ENCODE measurements at places on chromosomes 1 and 21.

GRCh38 chr21:46091631-46092025, 6.3 kb upstream of the COL6A2 start:
- DNase-seq = no peak

GRCh38 chr1:54371038-54371941, 34.9 kb downstream of the SSBP3 start:
- DNase-seq = no peak

GRCh38 chr1:217021956-217022355, 298.7 kb upstream of the ESRRG start:
- DNase-seq = no peak

GRCh38 chr1:18536915-18537314, 56.2 kb downstream of the KLHDC7A start:
- DNase-seq = no peak

- no peak for DNase-seq
These were observed 4.5 kb upstream of the CD101 start for GRCh38 chr1:116997066-116997465.

DNA sequence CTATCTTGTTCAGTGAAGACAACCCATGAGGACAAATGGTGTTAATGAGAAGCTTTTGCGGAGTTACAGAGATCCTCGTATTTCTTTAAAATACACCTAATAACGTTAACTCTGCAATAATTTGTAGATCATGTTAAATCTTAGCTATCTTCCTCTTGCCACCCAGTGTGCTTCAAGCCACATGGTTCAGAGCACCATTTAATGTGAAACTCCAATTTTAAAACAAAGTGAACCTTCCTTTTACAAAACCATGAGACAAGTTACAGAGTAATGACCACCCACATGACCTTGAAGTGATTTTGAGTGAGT, 1.7 kb upstream of the KCNE2 start:
- no peak for DNase-seq

- no peak for DNase-seq
These were observed 116.5 kb upstream of the LRRC7 start for GRCh38 chr1:69451196-69451595.

DNA sequence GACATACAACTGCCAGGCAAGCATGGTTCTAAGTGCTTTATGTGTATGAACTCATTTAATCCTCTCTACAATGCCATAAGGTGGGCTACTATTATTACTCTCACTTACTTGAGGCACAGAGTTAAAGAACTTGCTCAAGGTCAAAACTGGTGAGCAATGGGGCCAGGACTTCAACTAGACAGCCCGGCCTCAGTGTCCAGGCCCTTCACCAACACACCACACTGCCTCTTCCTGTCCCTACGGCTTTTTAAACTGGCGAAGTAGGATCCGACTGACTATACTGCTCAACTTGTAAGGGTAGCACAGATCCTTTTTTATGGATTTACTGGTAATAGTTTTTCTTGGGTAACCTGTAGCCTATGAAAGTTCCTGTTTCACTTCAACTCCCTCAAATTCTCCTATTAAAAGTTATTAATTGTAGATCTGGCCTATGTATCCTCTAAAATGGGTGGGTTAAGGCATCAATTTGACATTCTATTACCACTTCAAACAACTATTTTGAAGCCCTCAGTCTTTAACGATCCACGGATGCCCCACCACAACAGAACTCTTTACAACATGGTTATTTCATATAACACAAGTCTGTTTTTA, 4.3 kb downstream of the ERRFI1 start:
- DNase-seq = no peak
